ENCODE measurements at places on chromosomes 3 and 15.
A peak's percentile ranks its signal among the peaks of the same experiment; 100 is the strongest.

DNA sequence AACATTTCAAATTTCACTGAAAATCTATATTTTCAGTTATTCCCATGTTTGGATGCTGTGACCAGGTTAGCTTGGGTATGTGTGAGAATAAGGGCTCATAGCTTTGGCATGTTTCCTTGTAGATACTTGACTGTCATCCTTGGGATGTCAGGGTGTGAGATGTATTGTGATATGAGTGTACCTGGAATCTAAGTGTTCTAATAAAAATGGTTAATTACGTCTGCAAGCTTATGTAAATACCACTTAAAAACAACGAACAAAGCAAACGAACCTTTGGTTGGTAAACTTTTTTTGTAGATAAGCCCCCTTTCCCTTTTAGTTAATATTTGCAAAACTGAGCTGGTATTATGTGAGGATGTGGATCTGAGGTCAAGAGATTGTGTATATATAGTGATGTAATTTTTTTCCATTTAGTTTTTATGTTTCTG, 63.5 kb downstream of the FNDC3B start:
- no peak for DNase-seq

DNA sequence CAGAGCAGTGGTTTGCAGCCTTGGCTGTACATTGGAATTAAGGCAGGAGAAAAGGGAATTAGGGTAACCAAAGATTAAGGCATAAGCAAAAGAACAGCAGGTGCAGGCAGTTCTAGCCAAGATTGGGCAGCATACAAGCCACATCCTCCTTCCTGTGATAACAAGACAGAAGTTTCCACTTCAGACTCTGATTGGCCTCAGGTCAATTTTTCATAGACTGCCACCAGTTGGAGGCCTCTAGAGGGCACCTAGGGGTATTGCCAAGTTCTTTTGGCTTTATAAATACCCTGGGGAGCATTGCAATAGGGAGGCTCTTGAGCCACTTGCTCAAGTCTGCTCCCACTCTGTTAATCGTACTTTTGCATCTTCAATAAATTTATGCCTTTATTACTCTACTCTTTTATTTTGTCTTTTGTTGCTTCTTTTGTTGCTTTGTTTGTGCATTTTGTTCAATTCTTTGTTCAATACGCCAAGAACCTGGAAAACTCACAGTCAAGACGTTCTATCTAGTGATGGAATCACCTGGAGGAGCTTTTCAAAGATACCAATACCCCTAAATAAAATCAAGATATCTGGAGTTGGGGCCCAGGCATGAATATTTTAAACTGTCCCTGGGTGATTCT, 32.2 kb upstream of the FMN1 start:
- DNase-seq: no peak

GRCh38 chr3:196097373-196098154, 15.7 kb upstream of the TFRC start:
- DNase-seq: no peak

DNA sequence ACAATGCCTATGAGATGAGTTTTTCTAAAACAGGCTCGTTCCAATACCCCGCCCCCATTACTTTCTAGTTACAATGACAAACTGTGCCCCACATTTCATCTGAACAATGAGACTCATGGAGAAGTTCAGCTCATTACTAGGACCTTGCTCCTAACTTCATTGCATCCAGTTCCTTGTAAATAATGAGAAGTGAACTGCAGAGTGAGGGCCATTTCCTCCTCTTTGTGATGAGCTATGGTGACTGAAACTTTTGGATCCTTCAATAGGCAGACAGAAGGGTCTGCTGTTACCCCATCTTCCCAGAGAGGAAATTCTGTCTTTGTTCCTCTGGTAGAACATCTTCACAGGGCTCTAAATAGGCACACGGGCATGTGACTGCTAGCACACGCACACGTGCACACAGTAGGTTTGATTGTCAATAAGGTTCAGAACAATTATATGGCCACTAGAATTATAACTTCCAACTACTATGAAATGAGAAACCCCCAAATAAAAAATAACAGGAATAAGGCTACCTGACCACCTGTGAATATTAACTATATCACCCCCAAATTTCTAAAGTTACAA, 51.8 kb downstream of the SERP1 start:
- no peak for DNase-seq

DNA sequence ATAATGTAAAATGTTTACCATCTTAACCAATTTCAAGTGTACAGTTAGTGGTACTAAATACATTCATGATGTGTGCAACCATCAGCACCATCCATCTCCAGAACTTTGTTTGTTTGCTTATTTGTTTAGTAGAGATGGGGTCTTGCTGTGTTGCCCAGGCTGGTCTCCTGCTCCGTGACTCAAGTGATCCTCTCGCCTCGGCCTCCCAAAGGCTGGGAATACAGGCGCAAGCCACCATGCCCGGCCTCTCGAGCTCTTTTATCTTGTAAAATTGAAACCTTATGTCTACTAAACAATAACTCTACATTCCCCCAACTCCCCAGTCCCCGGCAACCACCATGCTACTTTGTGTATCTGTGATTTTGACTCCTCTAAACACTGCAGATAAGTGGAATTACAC, 31.9 kb downstream of the FBXO45 start:
- no peak for DNase-seq

- DNase-seq: no peak
Observed at GRCh38 chr3:189780546-189781270, 149.5 kb downstream of the TP63 start.

DNA sequence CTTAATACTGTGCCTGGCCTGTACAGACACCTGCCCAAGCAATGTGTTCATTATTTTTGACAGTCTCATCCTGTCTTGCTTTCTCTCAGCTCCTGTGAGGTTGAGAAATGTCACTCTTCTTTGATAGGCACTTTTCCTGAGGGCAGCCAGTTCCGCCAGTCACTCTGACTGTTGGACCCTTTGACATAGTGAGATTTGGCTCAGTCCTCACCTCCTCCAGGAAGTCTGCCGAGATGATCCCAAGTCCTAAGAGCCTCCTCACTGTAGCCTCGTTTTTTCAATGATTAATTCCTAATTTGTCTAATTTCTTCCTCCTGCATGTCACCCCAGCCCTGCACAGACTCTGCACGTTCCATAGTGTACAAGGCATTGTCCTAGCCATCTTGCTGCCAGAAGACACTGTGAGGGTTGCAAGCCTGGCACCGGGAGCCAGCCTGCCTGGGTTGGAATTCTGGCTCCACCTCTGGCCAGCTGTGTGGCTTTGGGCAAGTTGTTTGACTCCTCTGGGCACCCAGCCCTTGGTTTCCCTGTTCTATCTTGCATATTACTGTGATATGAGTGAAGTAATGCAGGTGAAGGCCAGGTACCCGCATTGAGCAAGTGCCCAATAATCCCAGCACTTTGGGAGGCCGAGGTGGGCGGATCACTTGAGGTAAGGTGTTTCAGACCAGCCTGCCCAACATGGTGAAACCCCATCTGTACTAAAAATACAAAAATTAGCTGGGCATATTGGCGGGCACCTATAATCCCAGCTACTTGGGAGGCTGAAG, 24.3 kb downstream of the RPLP1 start:
- DNase-seq: no peak

DNA sequence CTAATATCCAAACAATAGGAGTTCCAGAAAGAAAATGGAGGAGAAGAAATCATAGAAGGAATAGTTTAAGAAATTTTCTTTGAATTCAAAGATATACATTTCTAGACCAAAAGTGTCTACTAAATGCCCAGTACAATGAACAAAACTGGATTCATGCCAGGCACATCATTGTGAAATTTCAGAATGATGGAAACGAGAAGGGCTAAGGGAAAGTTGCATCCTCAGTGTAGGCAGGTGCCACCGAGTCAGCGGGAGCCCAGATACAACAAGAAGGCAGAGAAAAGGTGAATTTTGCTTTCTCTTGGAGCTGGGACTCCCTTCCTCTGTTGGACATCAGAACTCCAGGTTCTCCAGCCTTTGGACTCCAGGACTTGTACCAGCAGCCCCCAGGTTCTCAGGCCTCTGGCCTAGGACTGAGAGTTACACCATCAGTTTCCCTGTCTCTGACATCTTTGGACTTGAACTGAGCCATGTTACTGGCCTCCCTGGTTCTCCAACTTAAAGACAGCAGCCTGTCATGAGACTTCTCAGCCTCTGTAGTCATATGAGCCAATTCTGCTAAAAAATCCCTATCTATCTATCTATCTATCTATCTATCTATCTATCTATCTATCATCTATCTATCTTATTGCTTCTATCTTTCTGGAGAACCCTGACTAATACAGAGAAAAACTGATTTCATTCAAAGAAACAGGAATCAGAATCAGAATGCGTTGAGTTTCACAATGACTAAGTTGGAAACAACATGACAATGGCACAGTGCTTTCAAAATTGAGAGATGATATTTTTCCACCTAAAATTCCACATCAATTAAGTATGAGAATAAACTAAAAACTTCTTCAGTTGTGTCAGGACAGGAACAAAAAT, 207.7 kb downstream of the FAM43A start:
- DNase-seq: no peak

DNA sequence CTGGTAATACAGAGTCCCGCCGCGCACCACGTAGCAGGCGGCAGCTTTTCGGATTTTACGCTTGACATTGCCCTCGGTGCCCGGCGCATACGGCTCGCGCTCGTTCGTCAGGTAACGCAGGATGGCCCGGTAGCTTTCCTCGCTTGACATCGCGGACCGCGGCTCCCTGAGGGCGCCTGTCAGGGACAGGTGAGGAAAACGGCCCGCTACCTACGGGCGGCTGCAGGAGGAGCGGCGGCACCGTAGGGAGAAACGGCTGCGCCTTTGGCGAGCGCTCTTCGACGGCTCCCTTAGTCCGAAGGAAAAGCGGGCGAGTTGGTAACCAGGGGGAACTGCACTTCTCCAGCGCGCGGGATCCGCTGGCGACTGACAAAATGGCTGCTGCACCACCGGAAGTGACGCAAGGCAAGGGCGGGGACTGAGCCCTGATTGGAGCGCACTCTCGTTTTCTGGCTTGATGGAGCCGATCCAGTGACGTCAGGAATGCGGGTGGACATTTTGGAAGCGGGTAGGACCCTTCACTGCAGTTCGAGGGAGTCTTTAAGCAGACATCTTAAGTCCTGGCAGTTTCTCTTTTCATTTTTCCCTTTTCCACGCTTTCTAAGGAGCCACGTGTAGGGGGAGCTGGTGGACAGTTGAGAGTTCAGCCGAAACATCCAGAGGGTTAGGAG, at the start of gene ZBTB11:
ZBTB11 (minus strand) TSS at position 368 of the 671 bp plus-strand sequence; CDS start at position 150, 218 bp downstream.
- DNase-seq: peak; percentile 99

DNA sequence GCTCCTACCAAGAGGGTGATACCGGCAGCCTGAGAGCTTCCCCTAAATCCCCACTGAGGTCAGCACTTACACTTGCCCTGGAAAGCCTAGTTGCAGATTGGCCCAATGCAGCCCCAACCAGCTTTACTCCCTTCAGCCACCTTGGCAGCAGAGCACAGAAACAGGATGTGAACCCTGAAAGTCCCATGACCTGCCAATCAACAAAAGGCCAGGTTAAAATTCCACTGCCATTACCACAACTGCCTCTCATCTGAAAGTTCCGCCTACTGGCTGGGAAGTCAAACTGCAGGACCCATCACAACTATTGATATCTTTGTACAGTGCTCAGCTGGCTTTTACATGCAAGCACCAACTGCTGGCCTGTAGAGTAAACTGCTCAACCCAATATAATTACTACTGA, 156.2 kb downstream of the ZMAT3 start:
- no peak for DNase-seq

- no peak for DNase-seq
Observed at GRCh38 chr3:101009386-101009785, 16.2 kb upstream of the ABI3BP start.

DNA sequence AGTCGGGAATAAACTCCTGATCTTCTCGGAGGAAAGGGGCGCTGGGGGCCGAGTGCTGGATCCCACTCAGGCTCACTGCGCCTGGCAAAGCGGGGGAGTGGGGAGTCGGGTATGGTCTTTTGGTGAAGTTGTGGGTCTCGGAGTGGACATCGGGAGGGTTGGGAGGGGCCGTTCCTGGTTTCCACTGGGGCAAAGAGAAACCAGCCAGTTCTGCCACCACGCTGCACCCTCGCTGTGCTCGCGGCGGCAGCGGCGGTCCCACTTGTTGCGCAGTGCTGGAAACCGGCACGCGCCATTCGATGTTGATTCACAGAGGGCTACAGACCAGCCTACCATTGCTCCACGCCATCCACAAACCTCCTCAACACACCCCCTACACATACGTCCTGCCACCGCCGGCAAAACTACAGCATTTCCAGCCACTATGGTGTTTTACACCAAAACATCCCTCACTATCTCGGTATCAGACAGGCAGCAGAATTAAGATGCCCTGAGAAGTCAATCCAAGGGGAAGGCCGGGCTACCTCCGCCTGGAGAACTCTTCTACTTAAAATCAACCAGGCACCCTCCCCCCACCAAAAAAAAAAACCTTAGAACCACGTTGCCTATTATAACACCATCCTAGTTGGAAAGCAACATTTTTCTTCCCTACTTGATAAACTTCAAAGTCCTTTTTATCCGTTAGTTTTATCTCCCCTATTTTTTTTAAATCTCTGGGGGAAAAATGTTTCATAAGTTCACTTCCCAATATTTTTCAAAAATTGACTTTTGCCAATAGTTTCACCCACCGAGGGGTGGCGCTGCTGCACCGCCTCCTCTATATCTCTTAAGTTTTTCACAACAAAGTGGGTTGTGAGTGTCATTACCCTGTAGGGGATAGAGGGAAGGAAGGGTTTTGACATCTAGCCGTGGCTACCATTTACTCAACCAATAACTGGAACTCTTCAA, 3.6 kb downstream of the BCL6 start:
- peak; percentile 88 for DNase-seq

GRCh38 chr15:40360015-40360414, 2.0 kb downstream of the DISP2 start:
- no peak for DNase-seq

GRCh38 chr15:77985931-77986480, 91.5 kb downstream of the TBC1D2B start:
- DNase-seq: no peak

DNA sequence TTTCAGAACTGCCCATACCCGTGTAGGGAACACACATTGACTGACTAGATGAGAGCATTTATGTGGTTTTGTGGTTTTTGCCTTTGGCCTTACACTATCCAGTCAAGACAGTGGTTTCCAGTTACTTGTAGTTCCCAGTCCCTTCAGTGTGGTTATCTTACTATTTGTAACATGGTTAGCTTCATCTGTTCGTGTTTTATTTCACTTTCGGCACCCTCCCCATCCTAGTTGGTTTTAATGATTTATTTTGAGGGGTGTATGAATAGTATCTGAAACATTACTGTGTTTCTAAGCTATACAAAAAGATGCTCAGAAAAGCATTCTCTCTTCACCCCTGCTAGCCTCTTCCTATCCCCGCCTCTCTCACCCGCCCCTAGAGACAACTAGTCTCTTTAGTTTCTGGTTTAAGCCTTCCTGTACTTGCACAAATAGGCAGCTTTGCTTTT, 14.1 kb downstream of the LYSMD4 start:
- DNase-seq: no peak

- no peak for DNase-seq
Observed at GRCh38 chr3:143302638-143303171, 183.1 kb downstream of the CHST2 start.

- no peak for DNase-seq
Observed at GRCh38 chr15:91517491-91518200, 335.9 kb upstream of the SLCO3A1 start.

DNA sequence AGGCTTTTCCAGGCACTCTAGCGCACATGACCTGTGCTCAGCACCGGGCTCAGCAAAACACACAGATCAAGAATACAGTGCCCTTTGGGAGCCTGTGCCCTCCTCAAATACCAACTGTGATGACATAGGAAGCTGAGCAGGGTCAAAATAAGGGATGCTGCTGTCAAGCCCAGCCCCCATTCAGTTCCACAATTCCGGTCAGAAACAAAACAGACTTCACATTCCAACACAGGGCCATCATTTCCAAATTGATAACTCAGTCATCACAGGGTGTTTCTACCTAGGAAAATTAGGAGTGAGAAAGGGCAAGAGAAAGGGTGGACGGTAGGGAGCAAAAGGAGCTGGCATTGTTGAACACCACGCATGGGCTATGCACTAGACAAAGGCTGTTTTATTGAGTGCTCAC, 158.4 kb upstream of the CCDC54 start:
- DNase-seq: no peak
